ENCODE measurements at places on chromosomes 1 and 21.

DNA sequence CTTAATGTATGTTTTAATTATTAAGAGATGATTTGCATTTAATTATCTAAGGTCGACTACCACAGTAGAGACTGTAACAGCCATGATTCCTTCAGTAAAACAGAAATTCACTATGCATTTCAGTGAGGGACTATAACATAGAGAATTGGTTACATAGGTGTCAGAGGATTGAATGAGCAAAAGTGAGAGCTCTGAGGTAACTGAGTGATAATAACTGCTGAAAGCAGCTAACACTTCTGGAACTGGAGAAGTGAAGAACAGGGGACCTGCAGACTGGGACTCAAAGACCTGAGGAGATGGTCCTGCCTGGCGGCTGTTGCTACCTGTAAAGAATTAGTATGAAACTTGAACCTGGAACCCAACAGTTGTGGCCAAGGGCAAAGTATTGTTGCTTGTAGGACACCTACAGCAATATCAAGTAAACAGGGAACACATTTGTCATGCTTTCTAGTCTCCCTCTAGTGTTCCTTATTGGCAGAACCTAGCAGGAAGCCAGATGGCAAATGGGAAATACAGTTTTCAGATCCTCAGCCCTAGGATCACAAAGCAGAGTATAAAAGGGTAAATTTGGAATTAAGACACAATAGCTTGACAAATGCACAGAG, 110.6 kb downstream of the HS2ST1 start:
- DNase-seq = peak; percentile 60

- peak; percentile 72 for DNase-seq
Observed at GRCh38 chr1:233172201-233172600, 123.3 kb downstream of the PCNX2 start.

- DNase-seq = peak; percentile 58
Observed at GRCh38 chr1:115929881-115930280, 46.4 kb upstream of the SLC22A15 start.

DNA sequence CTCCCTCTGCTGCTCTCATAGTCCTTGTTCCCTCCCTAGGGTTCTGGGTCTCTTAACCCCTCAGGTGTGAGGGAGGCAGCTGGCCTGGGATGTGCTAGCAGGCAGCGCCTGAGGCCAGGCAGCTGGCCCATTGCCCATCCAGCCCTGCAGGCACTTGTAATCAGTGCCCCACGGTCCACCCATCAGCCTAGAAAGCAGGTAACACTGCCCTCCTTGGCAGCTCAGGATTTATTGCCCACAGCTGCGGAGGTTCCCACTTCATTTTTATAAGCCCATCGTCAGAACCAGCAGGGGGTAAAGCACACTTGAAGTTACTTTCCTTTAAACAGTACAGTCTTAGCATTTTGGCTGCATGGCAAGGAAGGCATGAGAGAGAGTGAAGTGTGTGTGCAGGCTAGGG, 70.6 kb downstream of the TMEM53 start:
- DNase-seq = no peak

DNA sequence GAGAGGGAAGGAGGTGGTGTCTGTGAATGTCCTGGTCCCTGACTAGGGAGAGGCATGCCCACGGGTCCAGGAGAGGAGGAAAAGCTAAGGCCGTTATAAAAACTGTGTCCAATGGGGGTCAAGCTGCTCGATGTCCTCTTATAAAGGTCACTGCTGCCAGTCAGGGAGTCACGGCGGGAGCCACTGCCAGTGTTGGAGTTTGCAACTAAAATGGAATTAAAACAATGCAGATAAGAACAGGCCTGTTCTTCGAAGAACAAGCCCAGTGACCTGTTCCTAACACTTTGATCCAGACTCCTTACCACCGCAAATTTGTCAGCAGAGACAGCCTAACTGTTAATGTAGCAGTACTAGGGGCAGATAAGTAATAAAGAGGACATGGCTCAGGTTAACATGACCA, 56.1 kb upstream of the SDC3 start:
- DNase-seq = no peak

DNA sequence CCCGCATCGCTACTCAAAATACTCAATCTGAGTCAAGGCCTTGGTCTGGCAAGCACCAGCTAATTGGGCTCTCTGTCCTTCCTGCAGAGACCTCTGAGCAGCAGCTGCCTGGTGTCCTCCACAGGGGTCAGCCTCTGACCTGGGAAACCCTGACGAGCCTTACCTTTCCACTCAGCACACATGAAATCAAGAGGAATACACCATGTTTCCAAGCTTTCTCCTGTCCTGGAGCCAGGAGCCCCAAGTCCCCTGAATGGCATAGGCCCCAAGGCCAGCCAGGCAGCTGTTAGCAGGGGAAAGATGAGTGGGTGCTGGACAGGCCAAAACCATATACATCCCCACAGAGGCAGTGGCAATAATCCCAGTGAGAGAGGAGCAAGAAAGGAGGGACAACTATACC, 27.2 kb upstream of the TSPEAR start:
- no peak for DNase-seq

- DNase-seq = peak; percentile 96
Observed at GRCh38 chr1:65002508-65003315, 36.4 kb upstream of the JAK1 start.

DNA sequence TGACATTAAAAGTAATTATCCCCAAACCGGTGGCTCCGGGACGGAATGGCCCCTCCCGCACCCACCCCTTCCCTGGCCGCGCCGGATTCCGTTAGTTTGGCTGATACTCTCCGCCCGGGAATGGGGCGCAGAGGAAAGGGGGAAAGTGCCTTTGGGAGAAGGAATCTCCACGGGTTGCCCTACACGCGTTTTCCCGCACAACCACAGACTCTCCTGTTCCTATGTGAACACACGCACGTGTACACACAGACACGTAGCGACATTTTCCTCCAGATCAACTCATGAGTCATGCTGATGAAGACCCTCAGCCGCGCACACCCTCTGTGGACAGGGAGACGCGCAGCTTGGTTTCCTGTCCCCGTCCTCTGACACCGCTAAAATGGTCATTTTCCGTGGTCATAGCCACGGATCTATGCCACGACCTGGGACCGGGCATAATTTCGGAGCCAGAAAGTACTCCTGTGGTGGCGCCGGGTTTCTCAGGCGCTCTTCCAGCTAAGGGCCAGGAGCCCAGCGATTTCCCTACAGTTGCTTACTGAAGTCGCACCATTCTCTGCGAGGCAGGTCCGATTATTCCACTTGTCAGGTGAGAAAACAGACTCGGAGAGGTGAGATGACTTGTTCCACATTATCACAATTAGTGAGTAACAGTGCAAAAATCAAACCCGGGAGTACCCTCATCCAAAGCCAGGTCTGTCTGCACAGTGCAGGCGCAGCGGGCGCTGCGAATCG, 4.0 kb upstream of the DMRTA2 start:
- DNase-seq = no peak

- no peak for DNase-seq
Observed at GRCh38 chr1:89553157-89553556, 28.5 kb downstream of the LRRC8B start.

GRCh38 chr1:57512386-57512785, 88.5 kb upstream of the DAB1 start:
- DNase-seq = no peak

GRCh38 chr1:92194511-92194910, 23.2 kb upstream of the C1orf146 start:
- DNase-seq = no peak

- no peak for DNase-seq
Observed at GRCh38 chr21:39046236-39046916, 136.9 kb downstream of the PSMG1 start.

GRCh38 chr1:46284597-46285564, 18.5 kb downstream of the LRRC41 start:
- no peak for DNase-seq

GRCh38 chr1:19640363-19641316, 3.5 kb upstream of the NBL1 start:
- no peak for DNase-seq

DNA sequence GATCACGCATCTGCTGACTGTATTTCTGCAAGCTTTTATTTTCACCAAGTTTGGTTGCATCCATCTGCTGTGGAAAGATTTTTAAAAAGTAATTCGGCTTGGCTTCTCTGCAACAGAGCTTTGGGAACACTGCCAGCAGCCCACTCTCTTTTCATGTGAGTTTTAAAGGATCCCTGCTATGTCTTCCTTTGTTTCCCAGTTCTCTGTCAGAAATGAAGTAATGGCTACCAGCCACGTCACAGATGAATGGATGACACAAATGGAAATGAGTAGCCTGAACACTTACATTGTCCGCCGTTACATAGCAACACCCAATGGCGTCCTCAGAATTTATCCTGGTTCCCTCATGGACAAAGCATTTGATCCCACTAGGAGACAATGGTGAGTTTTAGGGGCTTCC, 80.6 kb upstream of the RAVER2 start:
- no peak for DNase-seq

- DNase-seq = peak; percentile 46
Observed at GRCh38 chr1:81044708-81045107, 756.0 kb upstream of the ADGRL2 start.

DNA sequence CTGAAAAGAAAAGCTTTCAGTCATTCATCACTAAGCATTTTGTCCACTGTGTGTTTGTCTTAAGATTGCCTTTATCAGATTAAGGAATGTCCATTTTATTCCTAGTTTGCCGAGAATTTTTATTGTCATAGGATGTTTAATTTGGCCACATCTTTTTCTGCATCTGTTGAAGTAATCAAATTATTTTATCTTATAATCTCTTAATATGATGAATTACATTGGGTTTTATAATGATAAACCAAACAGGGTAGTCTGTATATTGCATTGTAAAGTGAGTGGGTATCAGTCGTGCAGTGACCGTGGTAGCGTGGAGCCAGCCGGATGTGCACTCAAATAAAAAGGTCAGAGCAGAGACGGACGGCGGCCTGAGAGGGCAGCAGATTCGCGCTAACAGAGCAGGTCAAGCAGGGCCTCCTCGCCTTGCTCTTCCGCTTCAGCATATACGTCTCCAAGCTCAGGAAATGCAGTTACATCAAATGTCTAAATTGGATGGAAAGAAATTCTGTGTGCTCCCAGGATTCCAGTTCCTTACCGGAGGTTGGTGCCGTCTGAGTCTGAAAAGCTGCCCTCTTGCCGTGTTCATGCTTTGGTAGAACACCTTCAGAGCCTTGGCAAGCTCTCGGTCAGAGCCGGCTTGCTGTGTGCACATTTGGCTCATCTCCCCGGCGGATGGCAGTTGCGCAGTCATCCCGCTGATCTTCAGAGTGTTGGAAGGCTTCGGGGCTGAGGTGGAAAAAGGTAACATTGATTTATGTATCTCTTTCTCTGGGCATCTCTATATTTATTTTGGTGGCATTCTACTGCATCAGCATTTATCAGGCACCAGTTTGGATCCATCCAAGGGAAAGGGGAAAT, 51.5 kb downstream of the SCCPDH start:
- no peak for DNase-seq

DNA sequence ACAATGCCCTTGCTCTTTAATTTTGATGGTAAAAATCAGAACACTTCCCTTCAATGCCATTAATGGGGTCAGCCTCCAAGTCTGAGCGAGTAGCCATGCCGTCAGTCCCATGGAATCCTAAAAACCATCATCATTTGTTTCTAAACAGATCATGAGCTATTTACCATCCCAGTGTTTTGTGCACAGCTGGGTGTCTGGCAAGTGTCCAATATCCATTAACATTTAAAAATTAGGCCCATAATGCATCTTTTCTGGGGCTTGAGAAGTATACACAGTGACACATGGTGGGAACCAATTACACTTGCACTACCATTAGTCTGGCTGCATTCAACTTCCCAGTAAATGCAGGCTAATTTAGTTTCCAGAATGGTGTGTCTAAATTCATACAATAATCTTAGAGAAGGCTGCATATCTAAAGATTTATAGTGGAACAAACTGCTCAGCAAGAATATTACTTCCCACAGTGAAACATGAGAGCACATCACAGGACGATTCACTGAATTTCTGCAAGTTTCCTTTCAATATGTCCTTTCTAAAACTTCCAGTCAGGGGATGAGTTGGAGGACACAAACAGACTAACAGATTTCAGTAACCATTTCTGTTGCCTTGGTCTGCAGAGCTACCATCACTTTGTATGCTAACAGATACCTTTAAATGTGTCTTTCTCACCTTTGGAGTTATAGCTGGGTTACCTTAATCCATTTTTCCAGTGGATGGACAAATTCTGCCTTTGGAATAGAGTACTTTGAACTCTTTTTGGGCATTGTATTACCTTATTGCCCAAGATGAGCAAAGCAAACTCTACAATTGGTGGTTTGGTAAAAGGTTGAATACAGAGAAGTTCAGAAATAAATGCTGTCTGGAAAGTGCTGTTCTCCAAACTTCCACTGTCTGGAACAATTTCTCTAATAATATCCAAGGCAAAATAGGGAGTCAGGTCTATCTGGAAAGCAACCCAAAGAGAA, 258.0 kb downstream of the PTBP2 start:
- no peak for DNase-seq

DNA sequence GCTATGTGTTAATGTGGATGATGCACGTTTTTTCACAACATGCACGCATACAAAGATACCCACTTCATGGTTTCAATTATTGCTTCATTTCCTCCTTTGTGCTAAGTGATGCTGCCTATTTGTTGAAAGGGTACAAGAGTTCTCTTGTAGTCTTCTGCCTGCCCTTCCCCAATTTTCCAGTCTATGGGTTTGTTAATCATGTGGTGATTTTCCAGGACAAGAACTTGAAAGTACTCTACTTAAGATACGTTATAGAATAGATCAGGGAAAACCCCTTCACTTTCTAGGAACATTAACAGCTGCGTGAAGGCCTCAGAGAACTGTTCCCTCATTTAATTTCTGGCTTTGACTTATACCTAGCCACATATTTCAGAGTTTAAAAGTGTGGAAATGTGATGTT, 52.1 kb upstream of the SLC44A3 start:
- DNase-seq = no peak

GRCh38 chr1:25196830-25197229, 35.5 kb downstream of the SYF2 start:
- DNase-seq = no peak

DNA sequence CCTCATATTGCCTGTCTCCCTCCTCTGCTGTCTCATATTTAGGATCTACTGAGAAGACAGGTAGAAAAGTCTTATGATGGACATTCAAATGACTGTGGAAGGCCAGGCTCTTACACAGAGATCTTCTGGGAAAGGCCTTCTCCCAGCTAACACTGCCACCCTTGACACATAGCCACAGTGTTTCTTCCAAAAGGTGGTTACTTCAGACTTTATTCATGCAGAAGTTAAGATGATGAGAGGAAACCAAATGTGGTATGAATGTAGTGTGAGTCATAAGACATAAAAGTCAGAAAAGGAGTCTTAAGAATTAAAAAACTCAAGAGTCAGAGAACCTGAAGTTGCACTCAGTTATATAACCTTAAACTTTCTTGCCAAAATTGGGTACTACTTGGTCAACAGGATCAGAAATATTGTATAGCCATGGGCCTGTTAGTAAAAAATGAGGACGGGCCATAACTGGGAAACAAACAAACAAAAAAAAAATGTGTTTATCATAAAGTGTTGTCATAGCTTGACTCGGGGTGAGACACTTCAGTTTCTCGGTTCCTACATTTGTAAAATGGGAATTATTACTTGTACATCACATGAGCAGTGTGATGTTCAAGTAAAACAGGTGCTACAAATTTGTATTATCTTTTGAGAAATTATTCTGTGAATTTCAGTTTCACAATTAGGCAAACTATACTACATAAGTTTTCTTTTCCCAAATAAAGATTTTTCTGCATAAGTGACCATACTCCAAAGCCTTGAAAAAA, 1.2 kb upstream of the DENND1B start:
- peak; percentile 56 for DNase-seq

GRCh38 chr1:10968411-10968826, 44.0 kb upstream of the TARDBP start:
- DNase-seq = no peak

Data from fibroblast of pulmonary artery (primary cell).